ENCODE measurements at places on chromosomes 6 and 20.

- DNase-seq, result no peak
These were observed 497.3 kb downstream of the PRKN start for GRCh38 chr6:162230147-162230752.

DNA sequence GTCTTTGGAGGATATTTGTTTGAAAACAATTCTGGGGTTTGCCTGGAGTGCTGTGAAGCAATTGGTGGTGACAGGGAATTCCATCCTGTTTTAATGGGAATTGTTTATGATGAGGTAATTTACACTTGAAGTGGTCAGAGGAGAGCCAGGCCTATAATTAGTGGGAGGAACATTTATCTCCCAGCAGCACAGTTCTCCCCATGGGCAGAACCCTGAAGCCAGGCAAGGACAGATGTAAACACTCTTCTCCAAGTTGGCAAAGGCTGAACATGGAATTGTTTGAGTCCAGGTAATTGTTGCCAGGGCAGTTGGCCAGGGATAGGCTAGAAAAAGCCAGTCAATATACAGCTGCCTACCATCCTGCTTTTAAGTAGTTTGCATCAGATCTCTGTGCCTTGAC lies 789.7 kb downstream of the FRK start:
- DNase-seq, result no peak

DNA sequence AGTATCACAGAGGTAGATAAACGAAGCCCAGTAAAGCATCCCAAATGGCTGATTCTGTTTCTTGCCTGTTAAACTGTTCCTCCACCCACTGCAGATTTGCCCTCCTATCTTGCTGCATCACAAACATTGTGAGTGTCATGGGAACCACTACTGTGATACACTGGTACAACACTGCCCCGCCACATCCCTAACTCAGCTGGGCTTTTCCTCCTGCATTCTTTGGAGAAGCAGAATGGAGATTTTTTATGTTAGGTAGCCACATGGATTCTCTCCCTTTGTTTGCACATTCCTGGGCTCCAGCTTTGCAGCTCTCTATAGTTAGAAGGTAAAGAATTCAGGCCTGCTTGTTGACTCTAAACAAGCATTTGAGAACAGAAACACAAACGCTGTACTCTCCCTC lies 234.1 kb downstream of the TMEM242 start:
- DNase-seq, result no peak

GRCh38 chr6:110340392-110340965 lies 17.7 kb downstream of the METTL24 start:
- DNase-seq, result no peak

- DNase-seq, result no peak
These were observed 142.5 kb upstream of the FERMT1 start for GRCh38 chr20:6265204-6265904.

GRCh38 chr6:136668571-136668970 lies 118.3 kb upstream of the MAP7 start:
- no peak for DNase-seq

GRCh38 chr20:56689318-56689717 lies 60.2 kb downstream of the TFAP2C start:
- no peak for DNase-seq

DNA sequence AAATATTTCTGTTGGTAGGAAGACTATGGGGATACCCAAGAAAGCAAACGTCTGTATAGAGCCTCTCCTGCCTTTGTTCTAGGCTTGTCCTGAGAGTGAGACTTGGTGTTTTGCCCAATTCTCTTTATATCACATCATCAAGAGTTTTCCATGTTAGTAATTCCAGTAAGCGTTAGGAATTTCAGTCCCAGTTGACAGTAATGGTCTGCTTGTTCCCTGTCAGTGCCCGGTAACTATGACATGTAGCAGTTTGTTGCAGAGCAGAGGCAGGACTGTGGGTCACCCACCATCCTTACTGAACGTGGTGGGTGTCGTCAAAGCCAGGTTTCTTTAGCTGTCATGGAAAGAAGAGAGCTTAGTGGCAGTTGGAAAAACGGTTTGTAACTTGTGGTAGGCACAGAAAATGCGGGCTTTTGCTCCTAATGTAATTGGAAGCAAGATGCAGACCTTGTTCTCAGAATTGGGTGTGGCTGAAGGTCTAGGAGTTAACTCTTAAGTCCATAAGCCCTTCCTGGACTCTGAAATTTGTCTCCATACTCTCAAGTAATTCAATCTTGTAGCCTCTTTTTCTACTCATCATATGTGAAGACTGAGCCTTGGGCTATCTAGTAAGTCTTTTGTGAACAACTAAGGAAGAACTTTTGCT lies 188.8 kb downstream of the TMEM242 start:
- no peak for DNase-seq

DNA sequence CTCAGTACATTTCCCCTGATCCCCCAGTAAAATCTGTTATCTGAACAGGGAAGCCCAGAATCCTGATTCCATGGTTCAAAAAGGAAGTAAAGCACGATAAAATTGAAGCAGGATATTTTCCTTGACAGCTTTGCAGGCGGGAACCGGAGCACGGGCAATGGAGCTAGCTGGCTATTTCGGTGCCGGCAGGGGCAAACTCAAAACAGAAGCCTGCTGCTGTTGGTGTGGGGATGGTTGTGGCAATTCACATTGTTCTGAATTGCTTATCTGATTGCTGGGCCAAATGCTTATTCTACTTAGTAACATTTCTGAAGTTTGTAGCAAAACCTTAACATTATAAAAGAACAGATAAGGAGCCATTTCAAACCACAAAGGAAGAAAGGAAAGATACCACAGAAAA lies 172.4 kb downstream of the MMS22L start:
- DNase-seq, result no peak

- DNase-seq, result no peak
These were observed 82.5 kb downstream of the TRIM27 start for GRCh38 chr6:28841290-28841689.

- DNase-seq, result no peak
These were observed 190.4 kb downstream of the DOK5 start for GRCh38 chr20:54665812-54666211.

DNA sequence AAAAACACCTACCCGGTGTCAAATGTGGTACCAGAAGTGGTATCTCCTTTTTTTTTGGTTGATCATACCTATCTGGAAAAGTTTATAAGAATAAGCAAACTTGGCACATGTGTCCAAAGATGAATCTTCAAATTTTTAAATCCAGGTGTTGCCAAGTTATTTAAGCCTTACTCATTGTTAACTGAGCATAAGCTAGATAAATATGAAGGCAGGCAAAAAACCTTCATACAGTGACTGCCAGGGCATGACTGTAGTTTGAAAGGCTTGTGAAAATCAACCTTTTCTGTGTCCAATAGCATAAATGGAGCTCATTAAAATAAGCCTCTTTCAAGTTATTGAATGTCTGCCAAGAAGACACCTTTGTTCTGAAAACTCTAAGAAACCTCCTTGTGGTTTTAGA lies 699.2 kb downstream of the DOK5 start:
- DNase-seq, result no peak

DNA sequence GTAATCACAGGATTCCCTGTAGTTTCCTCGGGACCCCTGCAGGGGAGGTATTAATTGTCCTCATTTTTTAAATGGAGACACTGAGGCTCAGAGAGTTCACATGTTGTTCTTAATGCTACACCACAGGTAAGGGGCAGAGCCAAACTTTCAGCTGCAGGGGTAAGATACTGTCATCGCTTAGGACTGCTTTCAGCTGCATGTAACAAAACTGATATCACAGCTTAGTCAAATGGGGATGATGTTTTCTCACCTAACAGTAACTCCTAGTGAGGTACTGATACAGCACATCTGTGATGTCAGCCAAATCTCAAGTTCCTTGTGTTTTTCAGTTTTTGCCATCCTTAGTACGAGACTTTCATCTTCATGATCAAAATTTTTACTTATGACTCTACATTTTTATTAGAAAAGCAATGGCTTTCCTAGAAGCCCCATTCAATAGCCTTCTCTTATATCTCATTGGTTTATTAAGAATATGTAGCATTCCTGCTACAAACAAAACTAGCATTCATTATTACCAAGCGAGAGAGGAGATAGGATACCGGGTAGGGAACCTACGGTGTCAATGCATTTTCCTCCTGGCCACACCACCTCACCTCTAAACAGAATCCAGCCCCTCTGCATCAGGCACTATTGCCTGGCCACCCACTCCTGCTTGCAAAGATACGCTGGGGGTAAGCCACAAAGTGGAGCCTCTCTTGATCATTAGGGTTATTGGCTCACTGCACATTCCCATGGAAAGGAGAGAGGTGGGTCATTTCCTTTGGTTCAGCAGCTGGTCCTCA lies 557.5 kb downstream of the CD83 start:
- DNase-seq, result no peak

- DNase-seq, result no peak
These were observed 50.4 kb downstream of the HMGCLL1 start for GRCh38 chr6:55528624-55529023.

DNA sequence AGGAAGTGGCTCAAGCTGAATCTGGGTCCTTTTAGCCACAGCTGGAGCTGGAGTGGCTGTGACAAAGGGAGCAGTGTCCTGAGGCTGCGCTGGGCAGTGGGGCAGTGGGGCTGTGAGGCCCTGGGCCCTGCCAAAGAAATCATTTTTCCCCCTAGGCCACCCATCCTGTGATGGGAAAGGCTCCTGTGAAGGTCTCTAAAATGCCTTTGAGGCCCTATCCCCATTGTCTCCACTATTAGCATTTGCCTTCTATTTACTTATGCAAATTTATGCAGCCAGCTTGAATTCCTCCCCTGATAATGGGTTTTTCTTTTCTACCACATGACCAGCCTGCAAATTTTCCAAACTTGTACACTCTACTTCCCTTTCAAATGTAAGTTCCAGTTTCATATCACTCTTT lies 539.2 kb downstream of the MEI4 start:
- no peak for DNase-seq

GRCh38 chr20:50571466-50571865 lies 61.3 kb downstream of the PTPN1 start:
- DNase-seq, result no peak

DNA sequence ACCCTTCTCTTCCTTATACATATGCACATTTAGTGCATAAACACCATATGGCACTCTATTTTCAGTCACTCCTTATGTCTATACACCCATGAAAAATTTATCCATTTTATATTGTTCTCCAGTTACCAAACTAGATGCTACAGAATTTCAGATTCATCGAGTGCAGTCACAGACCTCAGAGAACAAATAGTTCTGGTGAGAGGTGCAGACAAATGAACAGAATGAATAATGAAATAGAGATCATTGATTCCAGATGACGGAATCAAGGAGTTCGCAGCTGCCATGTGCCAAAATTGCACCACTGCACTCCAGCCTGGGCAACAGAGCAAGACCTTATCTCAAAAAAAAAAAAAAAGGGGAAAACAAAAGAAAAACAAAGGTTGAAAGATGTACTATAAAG lies 214.8 kb upstream of the CEP162 start:
- DNase-seq, result no peak

DNA sequence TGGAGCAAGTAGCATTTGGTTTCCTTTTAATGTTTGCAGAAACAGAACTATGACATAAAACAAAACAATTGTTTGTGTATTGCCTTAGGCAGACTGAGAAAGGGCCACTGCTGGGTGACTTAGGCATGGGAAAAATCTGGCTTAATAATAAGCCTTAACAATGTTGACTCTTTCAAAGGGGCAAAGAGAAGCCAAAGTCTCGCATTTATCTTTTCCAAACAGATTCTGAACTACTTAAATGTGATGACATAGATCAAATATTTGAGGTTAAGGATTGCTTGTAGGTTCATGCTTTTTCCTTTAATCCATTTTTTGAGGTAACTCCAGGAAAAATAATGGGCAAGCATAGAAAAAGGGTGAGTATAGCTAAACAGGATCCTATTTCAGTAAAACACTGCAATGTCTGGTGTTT lies 39.6 kb downstream of the ADAT2 start:
- DNase-seq, result no peak

GRCh38 chr6:29946223-29947076 lies 4.1 kb downstream of the HLA-A start:
- DNase-seq, result no peak

DNA sequence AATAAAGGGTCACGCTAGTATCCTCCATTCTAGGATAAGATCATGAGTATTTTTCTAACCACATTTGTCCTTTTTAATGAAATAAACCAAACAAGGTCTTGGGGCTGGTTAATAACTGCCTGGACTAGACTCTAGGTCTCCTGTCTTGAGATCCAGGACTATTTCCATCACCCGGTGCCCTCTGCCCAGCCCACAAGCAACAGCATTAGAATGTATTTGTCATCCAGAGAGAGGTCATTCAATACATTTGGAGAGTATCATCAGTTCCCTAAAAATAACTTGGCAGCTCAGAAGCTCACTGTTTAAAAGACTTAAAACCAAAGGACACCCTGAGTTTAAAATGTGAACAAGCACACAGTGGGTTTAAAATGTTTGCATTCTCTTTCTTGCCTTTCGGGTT lies 4.4 kb upstream of the RBM24 start:
- no peak for DNase-seq

GRCh38 chr6:118537574-118537973 lies 10.5 kb upstream of the PLN start:
- no peak for DNase-seq

GRCh38 chr6:4270776-4271175 lies 135.4 kb upstream of the ECI2 start:
- peak; percentile 26 for DNase-seq

DNA sequence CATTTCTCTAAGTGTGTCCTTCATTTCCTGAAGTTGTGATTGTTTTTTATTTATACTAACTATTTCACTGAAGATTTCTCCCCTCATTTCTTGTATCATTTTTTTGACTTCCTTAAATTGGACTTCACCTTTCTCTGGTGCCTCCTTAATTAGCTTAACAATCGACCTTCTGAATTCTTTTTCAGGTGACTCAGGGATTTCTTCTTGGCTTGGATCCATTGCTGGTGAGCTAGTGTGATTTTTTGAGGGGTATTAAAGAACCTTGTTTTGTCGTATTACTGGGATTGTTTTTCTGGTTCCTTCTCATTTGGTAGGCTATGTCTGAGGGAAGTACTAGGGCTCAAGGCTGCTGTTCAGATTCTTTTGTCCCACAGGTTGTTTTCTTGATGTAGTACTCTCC lies 92.8 kb downstream of the ESR1 start:
- DNase-seq, result no peak

DNA sequence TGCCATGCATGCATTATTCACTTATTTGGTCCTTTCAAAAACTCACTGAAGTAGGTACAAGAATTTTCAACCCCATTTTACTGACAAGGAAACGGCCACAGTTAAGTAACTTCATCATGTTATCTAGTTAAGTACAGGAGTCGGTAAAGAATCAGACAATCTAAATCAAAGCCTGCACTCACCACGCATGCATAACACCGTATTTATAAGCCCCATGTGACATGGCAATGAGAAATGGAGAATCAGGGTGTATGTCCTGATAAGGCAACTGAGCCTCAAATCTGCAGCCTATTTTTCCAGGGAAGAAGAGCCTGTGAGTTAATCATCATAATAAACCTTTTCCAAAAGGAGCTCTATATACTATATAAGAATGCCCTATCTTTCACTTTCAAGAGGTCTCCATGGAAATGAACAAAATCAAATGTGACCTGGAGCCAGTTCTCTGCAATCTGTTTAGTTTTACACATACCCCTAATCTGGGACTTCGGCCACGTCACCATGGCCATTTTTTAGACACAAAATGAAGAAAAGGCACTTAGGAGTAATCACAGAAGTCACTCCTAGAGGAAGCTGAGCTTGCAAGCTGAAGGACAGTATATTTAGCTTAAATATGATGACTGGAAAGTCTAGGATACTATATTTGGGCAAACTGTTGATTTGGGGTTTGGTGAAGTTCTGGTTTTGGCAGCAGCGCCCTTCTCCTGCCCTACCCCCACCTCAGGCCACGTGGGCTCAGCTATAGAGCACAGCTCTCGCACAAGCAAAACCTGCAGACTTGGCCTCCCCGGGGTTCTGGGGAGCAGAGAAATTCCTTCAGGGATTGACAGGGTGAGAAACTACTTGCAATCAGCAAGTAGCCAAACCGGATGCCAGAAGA lies 19.2 kb downstream of the TRAM2 start:
- no peak for DNase-seq
